ENCODE measurements at places on chromosomes 6 and 20.

DNA sequence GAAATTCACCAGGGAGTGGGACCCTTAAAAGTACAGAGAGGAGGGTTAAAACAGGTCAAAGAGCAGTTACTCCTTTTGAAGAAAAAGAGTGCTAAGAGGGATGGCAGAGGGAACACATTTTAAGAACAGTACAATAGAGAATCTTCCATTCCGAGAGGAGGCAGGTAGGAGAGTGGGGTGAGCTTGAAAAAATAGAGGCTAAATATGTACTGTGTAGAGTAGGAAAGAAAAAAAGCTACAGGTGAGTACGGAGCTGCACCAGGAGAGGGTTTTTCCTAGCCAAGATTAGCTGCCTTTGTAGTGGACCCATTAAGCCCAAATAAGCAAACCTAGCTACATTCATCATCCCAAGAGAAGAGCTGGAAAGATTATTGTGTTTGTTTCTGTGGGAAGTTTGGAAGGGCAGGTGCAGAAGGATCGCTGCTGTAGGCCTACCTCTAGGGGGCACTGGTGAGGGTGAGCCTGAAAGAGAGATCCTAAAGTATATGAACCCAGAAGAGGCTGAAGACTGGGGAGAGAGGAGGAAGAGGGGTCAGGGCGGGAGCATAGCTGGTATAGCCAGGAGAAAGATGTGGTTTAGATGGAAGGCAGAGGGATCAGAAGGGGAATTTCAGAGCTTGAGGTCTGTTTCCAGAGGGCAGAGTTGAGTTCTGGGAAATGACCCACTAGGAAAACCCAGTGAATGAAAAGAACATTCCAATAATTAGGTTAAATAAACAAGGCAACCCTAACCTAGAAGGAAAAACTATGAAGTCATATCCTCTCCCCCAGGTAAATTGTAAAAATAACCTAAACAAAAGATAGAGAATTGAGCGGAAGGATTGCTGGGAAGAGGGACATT is 50.2 kb upstream of the HINT3 start:
- DNase-seq: peak; percentile 17

GRCh38 chr6:158552796-158553138 is 7.1 kb upstream of the TMEM181 start:
- DNase-seq: no peak

DNA sequence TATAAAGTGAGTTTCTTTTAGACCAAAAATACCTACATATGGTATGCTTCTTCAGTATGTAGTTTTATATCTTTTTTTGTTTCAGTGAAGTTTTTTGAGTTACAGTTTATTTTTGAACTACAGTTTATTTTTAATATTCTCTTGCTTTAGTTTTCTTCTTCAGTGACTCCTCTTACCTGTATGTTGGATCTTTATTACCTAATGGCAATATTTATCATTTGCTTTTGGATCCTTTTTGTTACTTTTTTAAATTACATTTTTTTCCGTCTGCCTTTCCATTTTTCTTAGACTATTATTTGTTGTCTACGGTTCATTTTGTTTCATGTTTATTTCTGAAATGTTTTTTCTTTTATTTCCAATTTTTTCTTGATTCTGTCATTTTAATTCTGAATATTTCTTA is 71.9 kb downstream of the SMAP1 start:
- DNase-seq: no peak

DNA sequence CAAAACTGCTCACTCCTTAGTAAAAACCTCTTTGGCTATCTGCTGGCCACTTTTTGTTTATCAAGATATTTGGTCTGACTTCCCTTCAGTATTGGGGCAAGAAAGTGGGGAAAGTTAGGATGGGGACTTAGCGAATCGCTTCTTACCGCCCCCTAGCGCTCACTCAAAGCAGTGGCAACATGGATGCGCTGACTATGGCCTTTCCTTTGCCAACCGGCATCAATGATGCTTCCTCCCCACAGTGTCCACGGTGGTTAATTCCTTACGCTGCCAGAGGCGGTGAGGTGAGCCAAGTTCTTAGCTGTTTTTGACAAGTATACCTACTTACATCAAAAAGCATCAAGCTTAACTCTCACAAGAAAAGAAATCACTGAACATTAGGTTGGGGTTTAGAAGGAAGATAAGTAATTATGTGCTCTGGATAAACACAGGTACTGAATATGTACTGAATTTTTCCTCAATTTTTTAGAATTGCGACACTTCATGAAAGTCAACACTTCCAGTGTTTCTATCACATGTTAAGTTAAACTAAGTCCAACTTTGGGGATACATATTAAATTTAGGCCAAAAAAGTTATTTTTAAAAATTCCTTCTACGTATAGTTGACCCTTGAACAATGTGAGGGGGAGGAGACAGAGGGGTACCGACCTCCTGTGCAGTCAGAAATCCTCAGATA is 86.7 kb downstream of the GMDS start:
- peak; percentile 3 for DNase-seq

DNA sequence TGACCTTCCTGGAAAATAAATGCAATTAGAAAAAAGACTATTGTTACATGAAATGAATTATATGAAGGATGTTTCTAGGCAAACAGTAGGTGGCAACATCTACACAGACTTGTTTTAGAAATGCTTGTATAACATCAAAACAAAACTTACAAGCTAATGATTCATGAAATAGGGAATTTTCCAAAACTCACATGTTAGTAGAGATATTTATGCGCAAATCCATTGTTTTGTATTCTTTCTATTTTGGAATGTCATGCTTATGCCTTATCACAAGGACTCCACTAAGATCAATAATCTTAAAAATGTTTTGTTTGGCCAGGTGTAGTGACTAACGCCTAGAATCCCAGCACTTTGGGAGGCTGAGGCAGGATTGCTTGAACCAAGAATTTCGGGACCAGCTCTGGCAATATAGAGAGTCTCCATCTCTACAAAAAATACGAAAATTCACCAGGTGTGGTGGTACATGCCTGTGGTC is 32.3 kb upstream of the LGSN start:
- no peak for DNase-seq

GRCh38 chr6:33430991-33431879 is 11.4 kb downstream of the SYNGAP1 start:
- peak; percentile 78 for DNase-seq

GRCh38 chr6:33142501-33143070 is 49.7 kb downstream of the COL11A2 start:
- DNase-seq: no peak

DNA sequence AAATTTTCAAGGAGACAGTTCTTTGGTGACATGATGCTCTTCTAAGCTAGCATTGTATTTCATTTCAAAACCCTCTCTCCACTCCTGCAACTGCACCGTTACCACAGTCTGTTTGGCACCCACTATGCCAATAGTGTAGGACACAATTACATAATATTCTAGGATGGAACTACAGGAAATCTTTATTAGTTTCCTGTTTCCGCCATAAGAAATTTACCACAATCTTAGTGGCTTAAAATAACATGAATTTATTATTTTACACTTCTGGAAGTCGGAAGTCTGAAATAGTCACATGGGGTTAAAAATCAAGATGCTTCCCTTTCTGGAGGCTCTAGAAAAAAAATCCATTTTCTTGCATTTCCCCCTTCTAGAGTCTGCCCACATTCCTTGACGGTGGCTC is 733.1 kb downstream of the HDGFL1 start:
- DNase-seq: no peak

GRCh38 chr6:5783584-5784089 is 223.1 kb downstream of the NRN1 start:
- no peak for DNase-seq

DNA sequence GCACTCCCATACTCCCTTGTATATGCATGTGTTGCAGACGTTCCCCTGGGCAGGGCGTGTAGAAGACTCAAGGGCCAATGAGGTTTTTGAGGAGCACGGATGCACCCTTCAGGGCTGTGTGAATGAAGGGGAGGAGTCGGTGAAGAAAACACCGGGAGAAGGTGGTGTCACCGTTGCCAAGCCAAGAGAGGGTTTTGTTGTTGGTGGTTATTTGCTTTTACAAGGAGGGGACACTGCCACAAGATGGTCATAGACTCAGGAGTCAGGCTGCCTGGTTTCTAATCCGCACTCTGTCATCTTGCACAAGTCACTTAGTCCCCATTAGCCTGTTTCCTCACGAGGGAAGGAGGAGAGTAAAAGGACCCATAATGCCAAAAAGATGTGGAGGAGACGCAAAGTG is 124.0 kb downstream of the PXDC1 start:
- no peak for DNase-seq

DNA sequence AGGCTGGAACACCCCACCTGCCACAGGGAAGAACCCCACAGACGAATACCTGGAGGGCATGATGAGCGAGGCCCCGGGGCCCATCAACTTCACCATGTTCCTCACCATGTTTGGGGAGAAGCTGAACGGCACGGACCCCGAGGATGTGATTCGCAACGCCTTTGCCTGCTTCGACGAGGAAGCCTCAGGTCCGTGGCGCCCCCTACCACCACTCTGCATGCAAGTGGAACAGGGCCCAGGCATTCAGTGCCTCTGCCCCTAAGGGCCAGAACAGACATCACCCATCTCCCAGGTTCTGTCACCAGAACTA is 6.6 kb downstream of the MYL9 start:
- no peak for DNase-seq

DNA sequence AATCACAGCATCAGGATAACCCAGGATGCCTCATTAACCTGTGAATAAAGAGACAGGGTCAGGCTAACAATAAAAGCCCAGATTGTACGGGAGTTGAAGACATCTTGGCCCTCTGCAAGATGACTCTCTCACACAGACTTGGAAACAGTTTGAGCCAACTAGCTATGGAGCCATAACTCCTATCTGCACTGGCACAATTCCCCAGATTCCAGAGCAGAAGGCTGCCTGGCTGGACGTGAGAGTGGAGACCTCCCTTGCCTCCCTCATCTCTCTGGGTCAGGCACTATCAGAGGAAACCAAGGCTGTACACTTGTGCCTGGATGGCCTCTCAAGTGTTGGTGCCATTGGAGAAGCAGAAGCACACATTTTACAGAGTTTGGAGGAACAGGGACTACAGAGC is 312.6 kb downstream of the THBS2 start:
- DNase-seq: no peak

- DNase-seq: no peak
Measured at GRCh38 chr6:402901-403658, 11.5 kb downstream of the IRF4 start.

GRCh38 chr6:15247500-15248450 is 1.9 kb downstream of the JARID2 start:
- DNase-seq: peak; percentile 58

- no peak for DNase-seq
Measured at GRCh38 chr6:137697267-137697938, 169.7 kb upstream of the TNFAIP3 start.

- no peak for DNase-seq
Measured at GRCh38 chr20:17750722-17751045, 50.9 kb downstream of the BANF2 start.

All from T-helper 1 cell (primary cell).